Right lobe of liver (tissue), 6 donors: ENCODE measurements at places on chromosomes 4 and X. TPM values are rescaled to one million over a fixed set of nuclear protein-coding genes. Genes with fewer than 3 reads are reported as not detected.

The TEX13B gene
- not detected for total RNA-seq

- H3K4me3 ChIP-seq, result no peak overlapping the region
- no peak for DNase-seq
- no peaks in the 10 kb centered on the region for H3K4me1 ChIP-seq
- H3K36me3 ChIP-seq, result no peaks in the 10 kb centered on the region
- H3K27ac ChIP-seq, result no peak overlapping the region
- H3K27me3 ChIP-seq, result no peaks in the 10 kb centered on the region
Observed at GRCh38 chr4:14879683-14880082, 122.6 kb upstream of the CPEB2 start.

- no peaks in the 10 kb centered on the region for H3K4me1 ChIP-seq
- H3K36me3 ChIP-seq, result no peaks in the 10 kb centered on the region
- H3K4me3 ChIP-seq, result no peak overlapping the region
- H3K27me3 ChIP-seq, result no peaks in the 10 kb centered on the region
- peak; percentile 27 for DNase-seq
Observed at GRCh38 chrX:13506574-13506973, 62.8 kb upstream of the EGFL6 start.

DNA sequence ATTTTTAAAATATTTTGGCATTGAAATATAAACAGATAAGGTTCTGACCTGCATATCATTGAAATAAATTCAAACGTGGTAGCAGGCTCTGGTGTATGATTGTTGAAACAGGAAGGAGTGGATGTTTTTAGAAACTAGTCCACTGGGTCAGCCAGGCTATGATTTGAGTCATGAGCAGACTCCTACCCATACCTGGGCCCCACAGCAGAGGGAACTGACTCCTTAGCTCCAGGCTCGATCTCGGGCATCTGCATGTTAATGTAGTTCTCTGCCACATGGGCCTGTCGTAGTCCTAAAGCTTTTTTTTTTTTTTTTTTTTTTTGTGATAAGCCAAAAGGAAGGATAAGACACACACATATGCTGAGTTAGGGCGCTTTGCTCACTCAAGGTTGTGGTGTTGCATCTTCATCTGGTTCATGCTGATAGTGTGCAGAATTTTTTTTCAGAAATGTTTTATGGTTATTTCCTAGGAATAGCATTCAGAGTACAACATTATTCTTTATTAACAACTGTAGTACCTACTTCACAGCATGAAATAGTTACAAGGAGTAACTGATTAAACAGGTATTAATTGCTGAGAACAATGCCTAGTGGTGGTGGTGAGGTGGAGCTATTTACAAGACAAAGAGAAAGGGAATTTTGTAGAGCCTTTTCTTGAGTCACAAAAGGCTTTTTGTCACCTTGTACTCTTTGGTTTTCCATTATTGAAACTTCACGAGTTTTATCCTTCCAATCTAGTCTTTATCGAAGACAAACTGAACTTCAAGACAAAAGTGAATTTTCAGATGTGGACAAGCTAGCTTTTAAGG, 27.3 kb downstream of the OFD1 start:
- no peaks in the 10 kb centered on the region for H3K27me3 ChIP-seq
- H3K27ac ChIP-seq, result no peak overlapping the region
- H3K4me1 ChIP-seq, result no peaks in the 10 kb centered on the region
- H3K4me3 ChIP-seq, result no peak overlapping the region

DNA sequence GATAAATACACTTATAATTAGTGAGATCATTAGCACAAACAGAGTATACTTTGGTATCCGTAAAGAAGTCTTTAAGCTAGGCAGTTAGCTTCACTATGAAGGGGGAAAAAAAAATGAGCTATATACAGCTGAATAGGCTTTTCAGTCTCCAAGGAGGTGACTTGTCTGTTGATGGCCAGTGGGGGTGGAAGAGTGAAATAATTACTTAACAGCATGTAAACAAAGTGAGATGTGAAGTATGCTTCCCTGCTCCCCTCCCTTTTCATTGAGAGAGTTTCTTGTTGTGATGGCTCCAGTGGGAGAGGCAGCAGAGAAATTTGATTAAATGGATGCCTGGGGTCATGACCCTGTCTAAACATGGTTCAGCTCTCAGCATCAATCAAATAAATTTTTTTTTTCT, 180.9 kb downstream of the DACH2 start:
- no peaks in the 10 kb centered on the region for H3K36me3 ChIP-seq
- H3K27me3 ChIP-seq, result peaks cover 5% of the 10 kb centered on the region
- no peak overlapping the region for H3K4me3 ChIP-seq
- no peak for DNase-seq
- no peaks in the 10 kb centered on the region for H3K4me1 ChIP-seq
